ENCODE measurements at places on chromosomes 7 and 10.

DNA sequence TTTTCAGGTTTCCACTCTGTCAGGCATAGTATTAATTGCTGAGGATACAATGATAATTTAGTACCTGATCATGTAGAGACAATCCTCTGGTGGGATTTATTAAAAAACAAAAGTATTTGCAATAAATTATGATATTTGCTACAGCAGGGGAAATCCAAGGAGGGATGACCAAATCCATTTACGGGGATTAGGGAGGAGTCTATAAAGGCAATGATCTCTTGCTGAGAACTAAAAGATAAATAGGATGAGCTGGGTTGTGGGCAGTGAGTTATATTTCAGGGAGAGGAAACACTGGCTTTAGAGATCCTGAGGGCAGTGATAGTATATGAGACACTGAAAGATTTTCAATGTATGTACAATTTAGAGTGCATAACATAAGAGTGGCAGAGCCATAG, 305.5 kb downstream of the GPR37 start:
- no peak for DNase-seq

DNA sequence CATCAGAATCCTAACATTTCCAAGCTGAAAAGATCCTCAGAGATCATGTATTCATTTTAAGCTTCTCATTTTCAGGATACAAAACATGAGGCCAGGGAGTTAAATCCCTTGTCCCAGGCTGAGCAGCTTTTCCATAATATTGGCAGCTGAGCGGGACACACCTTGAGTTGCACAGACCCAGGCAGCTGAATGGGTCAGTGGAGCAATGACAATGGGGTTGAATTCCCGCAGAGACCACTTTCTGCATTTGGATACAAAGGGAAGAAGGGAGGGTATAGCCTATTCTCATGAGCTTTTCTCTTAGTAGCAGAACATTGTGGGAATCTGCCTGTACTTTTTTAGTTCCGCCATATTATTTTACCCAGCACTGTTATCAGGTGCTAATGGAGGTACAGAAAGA, 49.5 kb downstream of the PRR15 start:
- no peak for DNase-seq

DNA sequence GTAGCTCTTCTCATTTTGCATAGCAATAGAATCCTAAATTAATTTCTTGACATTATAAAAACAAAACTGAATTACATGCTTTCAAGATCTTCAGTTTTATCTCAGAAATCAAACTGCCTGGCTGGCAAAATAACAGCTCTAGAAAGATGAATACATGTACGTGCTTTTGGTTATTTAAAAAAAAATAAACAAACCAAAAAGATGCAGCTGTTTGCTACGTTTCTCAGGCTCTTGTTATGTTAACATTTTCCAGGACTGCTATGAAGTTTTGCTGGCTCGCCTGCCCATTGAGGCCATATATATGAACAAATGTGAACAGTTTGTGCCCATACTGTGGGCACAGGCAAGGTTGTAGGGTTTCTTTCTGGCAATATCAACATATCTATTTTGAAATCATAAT, 86.6 kb downstream of the ODAD2 start:
- no peak for DNase-seq

- DNase-seq = no peak
Observed at GRCh38 chr10:79392020-79392398, 44.7 kb downstream of the PPIF start.

DNA sequence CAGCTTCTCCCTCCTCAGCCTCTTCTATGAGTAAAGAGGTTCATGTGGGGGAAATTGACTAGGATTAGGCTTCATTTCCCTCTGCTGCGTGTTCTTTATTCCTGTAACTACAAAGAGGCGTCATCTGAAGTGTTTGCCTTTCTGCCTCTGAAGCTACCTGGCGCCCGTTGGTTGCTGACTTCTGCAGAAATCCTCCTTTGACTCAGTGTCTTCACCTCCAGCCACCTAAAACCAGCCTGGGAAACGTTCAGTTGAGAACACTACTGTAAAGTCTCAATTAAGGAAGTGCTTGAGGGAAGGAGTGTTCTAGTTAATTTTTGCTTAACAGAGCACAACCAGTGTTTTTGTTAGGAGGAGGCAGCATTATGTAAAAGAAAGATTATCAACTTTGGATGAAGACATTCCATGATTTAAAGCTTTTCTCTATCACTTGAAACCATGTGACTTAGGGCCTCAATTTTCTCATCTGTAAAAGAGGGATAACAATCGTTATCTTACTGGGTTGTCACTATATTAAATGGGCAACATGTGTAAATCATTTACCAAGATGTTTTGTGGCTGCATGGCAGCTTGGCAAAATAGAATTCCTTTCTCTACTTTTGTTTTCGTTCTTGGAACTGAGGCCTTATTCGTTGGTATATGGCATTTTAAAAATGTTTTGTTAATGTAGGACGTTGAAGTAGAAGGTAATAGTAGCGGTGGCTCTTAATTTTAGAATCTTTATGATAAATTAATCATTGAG, 642.9 kb downstream of the SDK1 start:
- DNase-seq = no peak

DNA sequence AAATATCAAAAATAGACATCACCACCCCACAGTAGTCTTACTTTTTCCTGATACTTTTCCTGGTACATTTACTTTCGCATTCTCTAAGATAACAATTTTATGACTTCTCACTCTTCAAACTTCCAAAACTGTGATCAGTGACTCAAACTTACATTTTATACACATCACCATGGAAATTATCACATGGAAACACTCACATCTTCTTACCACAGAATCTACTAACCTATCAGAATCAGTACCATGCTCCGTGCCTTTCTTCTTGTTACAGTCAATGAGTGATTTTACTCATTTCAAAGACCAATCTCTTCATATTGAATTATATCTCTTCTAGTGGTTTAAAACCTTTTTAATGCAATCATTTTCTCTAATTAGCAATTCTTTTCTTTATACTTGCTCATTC, 120.3 kb downstream of the PTEN start:
- no peak for DNase-seq

GRCh38 chr7:108449521-108449920, 6.7 kb downstream of the NRCAM start:
- no peak for DNase-seq

DNA sequence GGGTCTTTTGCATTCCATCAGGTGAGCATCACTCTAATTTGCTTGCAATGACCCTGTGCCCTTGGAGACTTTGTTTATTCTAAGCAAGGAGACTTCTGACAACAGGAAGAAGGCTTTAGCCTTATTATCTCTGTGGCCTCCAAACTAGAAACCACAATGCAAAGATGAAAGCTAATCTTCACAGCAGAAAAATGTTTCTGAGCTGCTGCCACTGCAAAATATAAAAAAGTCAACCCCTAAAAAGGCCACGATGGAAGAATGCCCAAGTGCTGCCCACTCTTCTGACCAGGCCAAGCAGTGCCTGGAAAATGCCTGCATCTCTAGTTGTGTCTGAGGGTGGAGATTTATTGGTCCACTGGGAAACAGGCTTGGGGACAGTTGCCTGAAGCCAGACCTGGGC, 299.9 kb downstream of the C7orf25 start:
- no peak for DNase-seq
